ENCODE measurements at places on chromosomes 6 and 20.

- no peak for DNase-seq
Measured at GRCh38 chr6:169701311-169701953, 397 bp downstream of the WDR27 start.

- no peak for DNase-seq
Measured at GRCh38 chr6:150625927-150626326, 26.2 kb downstream of the PLEKHG1 start.

DNA sequence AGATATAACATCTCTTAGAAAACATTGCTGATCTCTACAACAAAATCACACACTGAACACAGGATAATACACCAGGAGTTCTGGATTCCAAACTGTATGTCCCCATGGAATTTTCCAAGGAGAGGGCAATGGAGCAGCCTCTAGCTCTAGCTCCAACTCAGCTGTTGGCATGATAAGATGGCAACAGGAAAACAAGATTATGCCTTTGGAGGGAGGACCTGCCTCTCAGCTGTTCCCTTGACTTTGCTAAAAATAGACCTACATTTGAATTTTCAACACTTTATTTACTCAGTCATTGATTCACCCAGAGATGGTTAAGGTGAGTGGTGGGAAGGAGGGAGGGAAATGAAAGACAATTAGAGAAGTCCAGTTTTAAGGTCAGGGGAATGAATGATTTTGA, 246.7 kb downstream of the ALDH8A1 start:
- DNase-seq = no peak

DNA sequence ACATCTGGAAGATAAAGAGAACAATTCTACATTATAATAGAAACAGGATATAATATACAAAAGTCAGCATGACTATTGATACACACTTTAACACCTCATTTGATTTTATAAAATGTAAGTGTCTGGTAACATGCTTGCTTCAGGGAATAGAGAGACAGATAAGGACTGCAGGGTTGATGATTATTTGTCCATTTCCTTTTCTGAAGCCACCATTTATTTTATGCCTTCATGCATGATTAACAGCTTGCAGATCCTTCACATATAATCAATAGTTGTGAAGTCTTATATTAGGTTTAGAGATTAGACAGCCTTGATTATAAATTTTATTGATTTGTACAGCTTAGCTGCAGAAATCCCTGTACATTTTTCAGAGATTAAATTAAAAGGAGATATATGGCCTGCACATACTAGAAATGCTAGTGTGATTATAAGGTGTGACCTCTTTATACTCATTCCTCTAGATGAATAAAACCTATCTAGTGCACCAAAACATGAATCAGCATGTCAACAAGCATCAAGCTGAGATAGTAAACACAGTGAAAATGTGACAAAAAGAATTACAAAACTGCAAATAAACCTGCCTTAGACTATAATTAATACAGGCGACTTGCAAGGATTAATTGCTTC, 198.8 kb upstream of the THEMIS start:
- DNase-seq = no peak

DNA sequence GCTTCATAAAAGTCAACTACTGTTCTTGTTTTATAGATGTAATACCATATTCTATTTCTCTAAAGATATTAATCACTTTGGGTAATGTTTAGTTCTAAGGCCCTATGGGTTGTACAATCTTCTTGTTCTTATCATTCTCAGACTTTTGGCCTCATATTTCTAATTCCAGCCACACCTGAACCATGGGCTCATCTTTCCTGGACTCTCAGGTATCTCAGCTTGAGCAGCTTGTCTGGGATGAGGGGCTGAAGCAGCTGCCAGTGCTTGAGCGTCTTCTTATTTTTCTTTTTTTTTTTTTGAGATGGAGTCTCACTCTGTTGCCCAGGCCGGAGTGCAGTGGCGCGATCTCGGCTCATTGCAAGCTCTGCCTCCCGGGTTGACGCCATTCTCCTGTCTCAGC, 150.2 kb downstream of the KIF6 start:
- DNase-seq = no peak

DNA sequence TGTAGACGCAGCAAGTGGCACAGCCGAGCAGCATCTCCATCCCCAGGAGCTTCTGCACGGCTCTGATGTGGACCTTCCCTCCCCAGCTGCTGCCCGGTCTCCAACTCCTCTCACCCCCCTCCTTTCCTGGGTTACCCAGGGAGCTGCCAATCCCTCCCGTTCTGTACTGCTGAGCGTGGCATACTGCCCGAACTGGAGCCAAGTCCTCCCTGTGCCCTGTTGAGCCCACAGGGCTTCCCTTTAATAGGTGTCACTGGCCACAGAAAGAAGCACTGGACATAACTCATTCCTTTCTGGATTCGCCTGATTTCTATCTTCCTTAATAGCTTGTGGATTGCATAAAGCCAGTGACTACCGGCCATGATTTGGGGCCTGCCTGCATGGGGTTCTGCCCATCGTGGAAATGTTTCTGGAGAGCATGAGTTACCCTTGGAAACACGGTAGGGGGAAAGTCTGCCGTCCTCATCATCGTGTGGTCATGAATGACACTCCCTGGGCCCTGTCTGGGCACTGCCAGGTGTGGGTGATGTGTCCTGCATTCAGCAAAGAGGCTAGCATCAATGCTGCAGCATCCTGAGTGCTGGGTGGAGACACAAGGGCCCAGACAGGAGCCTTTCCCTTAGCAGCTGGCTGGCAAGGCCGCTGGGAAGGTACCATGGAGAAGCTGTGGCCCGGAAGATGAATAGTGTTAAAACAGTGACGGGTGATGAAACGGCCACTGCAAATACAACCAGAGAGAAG, 189.7 kb downstream of the SYNDIG1 start:
- no peak for DNase-seq

GRCh38 chr6:89951574-89952104, 57.4 kb downstream of the GJA10 start:
- no peak for DNase-seq
